DMS79 treated with DMSO at 0.1 percent for 48 hours (cell line): ENCODE measurements at places on chromosomes 16 and 17.

DNA sequence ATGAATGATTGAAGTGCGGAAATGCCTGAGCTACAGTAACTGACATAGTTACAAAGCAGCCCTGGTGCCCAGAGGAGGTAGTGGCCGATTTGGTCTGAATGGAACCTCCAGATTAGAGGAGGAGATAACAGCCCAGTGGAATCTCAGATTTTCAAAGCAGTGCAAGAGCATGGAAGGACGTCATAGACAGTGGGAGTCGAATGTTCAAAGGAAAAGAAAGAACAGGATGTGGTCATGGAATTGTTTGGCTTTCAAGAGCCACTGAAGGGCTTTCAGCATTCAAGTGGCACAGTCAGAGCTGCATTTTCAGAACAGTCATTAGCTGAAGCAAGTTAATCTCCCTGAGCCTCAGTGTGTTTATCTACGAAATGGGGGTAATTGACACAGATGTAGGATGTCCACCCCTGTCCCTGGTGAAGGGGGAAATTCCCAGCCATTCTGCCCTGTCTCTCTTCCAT is 104.6 kb upstream of the CACNG3 start:
- peak; percentile 19 for DNase-seq

DNA sequence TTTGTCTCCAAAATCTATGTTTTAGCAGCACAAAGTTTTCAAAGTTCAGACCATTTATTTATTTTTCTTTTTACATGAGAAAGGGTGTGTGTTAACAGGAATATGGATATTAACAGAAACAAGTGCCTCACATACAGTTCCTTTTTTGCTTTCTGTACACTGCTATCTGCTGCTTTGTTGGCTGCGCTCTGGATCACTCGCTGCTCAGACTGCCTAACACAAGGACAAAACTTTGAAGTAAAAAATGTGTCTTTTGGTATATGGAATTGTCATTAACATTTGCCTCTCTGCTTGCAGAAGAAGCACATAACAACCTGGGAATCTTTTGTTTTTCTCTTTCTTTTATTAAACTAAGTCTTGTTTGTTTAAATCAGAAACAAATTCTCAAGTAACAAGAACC is 262.8 kb downstream of the ZFHX3 start:
- DNase-seq, result no peak

DNA sequence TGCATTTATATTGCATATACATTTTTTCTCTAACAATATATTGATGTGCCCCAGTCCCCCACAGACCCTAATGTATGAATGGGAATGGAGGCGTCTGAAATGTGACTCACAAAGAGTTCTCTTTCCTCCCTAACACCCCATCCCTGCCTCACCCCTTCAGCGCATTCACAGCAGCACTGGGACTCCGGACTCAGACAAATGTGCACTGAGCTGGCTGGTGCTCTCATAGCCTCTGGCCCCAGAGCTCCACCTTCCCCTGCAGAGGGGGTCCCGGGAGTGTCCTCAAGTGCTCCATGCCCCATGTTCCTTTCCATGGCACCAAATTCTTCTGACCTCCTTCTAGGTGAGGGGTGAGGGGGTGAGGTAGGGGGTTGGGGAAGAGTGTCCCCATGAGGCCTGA is 20.6 kb downstream of the NPTX1 start:
- DNase-seq, result no peak

GRCh38 chr16:2373176-2373575 is 32.6 kb upstream of the ABCA3 start:
- no peak for DNase-seq

DNA sequence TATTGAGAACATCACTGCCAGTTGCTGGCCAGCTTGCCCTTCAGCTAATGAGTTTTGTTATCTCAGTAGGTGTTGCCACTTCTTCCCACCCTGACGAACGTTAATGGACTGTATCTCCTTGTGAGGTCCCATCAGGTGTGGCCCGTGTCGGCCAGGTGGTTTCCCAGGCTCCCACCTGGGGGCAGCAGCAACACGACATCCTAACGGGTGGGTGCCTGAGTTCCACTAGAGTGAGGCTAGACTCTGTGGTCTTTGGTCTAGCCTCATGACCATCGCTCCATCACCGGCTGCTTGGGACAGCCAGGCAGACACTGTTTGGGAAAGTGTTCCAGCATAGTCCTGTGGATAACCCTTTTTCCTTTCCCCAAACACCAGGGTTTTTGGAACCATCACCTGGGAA is 45.6 kb upstream of the LCMT1 start:
- DNase-seq, result no peak

GRCh38 chr17:45734598-45734997 is 49.5 kb upstream of the CRHR1 start:
- DNase-seq, result no peak

DNA sequence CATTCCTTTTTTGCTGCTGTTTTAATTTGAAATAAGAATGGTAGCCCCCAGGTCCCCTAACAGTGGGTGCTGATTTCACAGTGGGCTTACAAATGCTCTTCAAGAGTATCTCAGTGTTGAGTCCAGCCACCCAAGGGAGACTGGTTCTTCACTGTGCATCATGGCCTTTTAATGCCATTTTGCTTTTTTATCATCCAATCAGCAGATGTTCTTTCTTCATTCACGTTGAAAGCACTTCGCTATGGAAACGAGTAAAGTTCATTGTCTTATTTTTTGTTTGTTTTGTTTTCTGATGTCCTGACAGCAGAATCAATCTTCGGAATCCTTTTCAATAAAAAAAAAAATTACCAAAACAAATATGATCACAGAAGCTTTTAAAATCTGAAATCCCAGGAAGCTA is 429.0 kb downstream of the MAF start:
- peak; percentile 32 for DNase-seq

GRCh38 chr16:3949287-3949686 is 68.8 kb upstream of the CREBBP start:
- no peak for DNase-seq

DNA sequence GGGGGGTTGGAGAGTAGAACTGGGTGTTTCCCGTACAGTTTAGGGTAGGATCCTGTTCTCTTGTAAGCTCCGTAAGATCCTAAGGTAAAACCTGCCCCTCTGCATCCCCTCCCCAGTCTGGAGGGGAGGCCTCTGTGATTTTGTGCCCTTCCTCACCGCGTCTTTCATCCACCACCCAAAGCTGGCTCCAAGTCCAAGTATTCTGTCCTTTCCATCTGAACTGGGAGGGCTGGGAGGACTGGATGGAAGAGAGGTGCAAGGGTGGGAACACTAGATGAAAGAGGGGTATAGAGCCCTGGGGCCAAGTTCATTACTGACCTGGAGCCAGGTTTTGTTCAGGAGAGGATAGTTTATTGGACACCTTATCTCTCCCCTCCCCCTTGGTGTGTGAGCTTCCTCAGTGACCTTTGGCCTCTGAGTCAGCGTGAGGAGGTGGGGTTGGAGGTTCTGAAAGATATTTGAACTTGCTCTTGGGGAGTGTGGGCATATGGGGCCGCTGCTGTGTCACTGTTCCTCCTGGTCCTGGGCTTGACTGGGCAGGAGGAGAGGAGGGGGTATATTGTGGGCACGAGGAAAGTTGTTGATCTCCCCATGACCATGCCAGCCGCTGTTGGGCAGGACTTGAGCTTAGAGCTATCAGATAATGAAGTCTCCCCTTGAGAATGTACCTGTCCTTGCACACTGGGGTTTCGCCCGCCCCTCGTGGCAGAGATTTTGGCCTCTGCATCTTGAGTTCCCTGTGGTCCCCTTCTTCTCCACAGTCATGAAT is 1.6 kb downstream of the LASP1 start:
- no peak for DNase-seq

DNA sequence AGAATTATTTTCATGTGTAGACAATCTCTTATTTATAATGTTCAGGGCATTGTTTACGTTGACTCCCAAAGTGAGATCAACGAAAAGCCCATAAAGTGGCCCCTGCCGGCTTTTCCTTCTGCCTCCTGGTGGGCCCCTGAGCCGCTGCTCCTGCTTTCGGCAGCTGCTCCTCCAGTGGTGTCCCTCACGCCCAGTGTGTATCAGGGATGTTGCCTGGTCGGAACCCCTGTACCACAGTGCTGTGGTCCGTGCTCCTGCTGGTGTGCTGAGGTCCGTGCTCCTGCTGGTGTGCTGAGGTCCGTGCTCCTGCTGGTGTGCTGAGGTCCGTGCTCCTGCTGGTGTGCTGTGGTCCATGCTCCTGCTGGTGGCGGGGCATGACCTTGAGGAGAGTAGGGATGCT is 107.6 kb downstream of the BANP start:
- no peak for DNase-seq
